ENCODE measurements at places on chromosomes 7 and 10. TPM values are rescaled to one million over a fixed set of nuclear protein-coding genes. Genes with fewer than 3 reads are reported as not detected.

GRCh38 chr7:150621376-150621775, 10.8 kb downstream of the GIMAP6 start:
- H3K27ac ChIP-seq: peak overlapping the region; percentile 62
- no peak overlapping the region for H3K4me3 ChIP-seq
- peaks cover 45% of the 10 kb centered on the region for H3K36me3 ChIP-seq
- no peak for DNase-seq
- peaks cover 55% of the 10 kb centered on the region for H3K4me1 ChIP-seq
- no peaks in the 10 kb centered on the region for H3K27me3 ChIP-seq

GRCh38 chr10:69508738-69509340, 57.6 kb downstream of the TSPAN15 start:
- no peak for DNase-seq
- H3K4me1 ChIP-seq: peaks cover 9% of the 10 kb centered on the region
- H3K36me3 ChIP-seq: no peaks in the 10 kb centered on the region
- H3K27me3 ChIP-seq: peaks cover 28% of the 10 kb centered on the region

DNA sequence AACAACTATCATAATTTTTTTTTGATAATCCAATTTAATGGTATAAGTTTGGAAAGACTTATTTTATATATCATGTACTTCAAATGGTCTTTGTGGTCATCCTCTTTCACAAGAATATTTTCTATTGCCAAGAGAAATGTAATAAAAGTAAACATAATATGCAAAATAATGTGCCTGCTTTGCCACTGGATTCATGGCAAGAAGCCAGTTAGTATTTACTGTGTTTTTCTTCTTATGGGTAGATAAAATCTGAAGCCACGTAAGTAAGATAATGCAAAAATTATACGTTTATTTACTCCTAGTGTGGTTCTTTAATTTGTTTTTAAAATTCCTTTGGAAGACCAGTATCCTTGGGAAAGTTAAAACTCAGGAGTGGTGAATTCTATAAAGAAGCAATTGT, 258.5 kb downstream of the ARL4A start:
- H3K27ac ChIP-seq: no peak overlapping the region
- H3K4me3 ChIP-seq: no peak overlapping the region
- no peaks in the 10 kb centered on the region for H3K4me1 ChIP-seq

- peaks cover 33% of the 10 kb centered on the region for H3K27me3 ChIP-seq
- H3K4me1 ChIP-seq: no peaks in the 10 kb centered on the region
- no peaks in the 10 kb centered on the region for H3K36me3 ChIP-seq
These were observed 59.8 kb downstream of the RAMP3 start for GRCh38 chr7:45217358-45217757.

DNA sequence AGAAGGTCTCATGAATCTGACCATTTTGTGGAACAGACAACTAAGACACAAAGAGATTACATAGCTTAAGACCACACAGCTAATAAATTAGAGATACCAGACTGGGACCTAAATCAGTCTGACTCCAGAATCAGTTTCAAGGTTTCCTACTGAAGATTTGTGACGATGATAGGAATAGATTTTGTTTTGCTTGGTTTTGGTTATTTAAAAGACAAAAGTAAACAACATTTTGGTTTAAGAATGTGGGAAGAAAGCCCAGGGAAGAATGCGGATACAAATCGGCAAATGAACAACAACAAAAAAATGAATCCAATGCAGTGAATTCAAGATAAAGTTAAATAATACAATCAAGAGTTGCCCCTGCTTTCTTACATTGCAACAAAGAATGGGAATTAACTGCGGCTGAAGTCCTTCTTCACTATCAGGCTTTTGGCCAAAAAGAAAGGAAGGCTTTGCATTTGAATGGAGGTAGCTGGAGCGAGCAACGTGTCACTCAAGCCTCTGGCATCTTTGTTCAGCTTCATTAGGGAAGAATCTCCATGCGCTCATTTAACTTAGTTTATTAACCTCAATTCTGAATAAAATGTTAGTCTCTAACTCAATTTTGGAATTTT, 210.8 kb downstream of the ADAM12 start:
- no peaks in the 10 kb centered on the region for H3K36me3 ChIP-seq
- no peak overlapping the region for H3K27ac ChIP-seq
- no peak overlapping the region for H3K4me3 ChIP-seq
- no peaks in the 10 kb centered on the region for H3K27me3 ChIP-seq
- DNase-seq: no peak
- H3K4me1 ChIP-seq: no peaks in the 10 kb centered on the region

DNA sequence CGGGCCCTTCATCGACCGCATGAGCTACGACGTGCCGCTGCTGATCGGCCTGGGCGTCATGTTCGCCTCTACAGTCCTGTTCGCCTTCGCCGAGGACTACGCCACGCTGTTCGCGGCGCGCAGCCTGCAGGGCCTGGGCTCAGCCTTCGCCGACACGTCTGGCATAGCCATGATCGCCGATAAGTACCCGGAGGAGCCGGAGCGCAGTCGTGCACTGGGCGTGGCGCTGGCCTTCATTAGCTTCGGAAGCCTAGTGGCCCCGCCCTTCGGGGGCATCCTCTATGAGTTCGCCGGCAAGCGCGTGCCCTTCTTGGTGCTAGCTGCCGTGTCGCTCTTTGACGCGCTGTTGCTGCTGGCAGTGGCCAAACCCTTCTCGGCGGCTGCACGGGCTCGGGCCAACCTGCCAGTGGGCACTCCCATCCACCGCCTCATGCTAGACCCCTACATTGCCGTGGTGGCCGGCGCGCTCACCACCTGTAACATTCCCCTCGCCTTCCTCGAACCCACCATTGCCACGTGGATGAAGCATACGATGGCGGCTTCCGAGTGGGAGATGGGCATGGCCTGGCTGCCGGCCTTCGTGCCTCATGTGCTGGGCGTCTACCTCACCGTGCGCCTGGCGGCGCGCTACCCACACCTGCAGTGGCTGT, 1.2 kb downstream of the SLC18A3 start:
- H3K27ac ChIP-seq: no peak overlapping the region
- no peak for DNase-seq
- no peaks in the 10 kb centered on the region for H3K36me3 ChIP-seq
- peaks cover 9% of the 10 kb centered on the region for H3K4me1 ChIP-seq
- no peak overlapping the region for H3K4me3 ChIP-seq
- H3K27me3 ChIP-seq: peaks cover 72% of the 10 kb centered on the region

- no peaks in the 10 kb centered on the region for H3K27me3 ChIP-seq
- H3K4me1 ChIP-seq: no peaks in the 10 kb centered on the region
- H3K27ac ChIP-seq: no peak overlapping the region
- no peak overlapping the region for H3K4me3 ChIP-seq
- DNase-seq: no peak
- no peaks in the 10 kb centered on the region for H3K36me3 ChIP-seq
These were observed 98.0 kb downstream of the TEX36 start for GRCh38 chr10:125584954-125585353.

DNA sequence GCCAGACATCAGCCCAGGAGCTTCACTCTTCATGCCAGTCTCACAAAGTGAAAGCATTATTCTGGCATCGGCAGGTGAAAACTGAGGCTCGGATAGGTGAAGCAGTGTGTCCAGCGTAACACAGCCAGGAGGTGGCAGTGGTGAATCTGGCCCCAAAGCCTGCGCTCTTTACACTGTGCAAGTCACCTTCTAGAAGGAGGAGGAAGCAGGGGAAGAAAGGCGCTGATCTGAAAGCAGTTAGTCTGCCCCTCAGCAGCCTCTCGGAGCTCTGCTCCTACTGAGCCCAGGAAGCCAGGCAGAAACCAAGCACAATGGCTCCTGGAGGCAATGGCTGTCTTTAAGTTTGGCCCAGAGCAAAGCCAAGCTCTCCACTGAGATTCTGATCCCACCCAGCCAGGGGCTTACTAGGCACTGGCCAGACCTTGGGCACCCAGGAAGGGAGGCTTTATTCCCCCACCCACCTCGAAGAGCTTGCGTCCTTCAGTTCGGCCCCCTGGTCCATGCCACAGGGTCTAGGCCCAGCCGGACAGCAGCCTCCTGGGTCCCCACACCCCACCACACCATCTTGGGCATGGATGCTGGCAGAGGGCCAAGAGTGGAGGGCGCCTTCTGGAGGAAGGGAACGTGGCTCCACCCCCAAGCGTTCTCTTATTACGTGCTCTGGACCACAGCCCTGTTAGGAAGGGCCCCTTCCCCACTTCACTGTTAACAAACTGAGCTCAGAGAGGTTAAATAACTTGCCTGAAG, 104.5 kb downstream of the GRID1 start:
- H3K27me3 ChIP-seq: peaks cover 11% of the 10 kb centered on the region
- no peak overlapping the region for H3K4me3 ChIP-seq
- no peaks in the 10 kb centered on the region for H3K36me3 ChIP-seq
- no peaks in the 10 kb centered on the region for H3K4me1 ChIP-seq
- DNase-seq: no peak

The OR2A1 gene
- total RNA-seq: not detected

The TACC2 gene
- not detected for total RNA-seq

The BUD31 gene
- total RNA-seq: 130 TPM

The NXPH1 gene
- total RNA-seq: not detected

The HECTD2 gene
- total RNA-seq: 8.2 TPM

The NEUROD6 gene
- total RNA-seq: not detected
